Fibroblast of skin of right biceps (primary cell): ENCODE measurements at places on chromosomes 7 and 10.

GRCh38 chr7:70779321-70779720 is 352.6 kb upstream of the GALNT17 start:
- DNase-seq: no peak

- DNase-seq: no peak
Measured at GRCh38 chr7:147818317-147818716, 772.2 kb upstream of the C7orf33 start.

DNA sequence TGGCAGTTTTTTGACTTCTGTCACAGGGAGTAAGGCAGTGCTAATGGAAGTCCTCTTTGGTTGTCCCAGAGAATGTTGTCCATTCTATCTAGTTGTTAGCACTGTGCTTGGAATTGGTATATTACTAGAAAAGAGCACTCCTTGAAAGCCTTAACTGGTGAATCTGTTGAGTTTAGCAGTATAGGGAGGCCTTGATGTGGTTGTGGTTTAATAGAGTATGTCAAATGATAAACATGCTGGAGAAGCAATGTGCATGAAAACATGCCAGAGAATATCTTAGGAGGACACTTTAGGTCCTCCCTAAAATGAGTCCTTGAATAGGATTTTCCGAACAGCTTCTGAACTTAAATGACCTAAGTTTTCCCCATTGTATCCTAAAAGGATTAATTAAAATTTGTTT is 98.6 kb downstream of the BTRC start:
- DNase-seq: no peak

GRCh38 chr10:11191678-11192077 is 174.0 kb downstream of the CELF2 start:
- no peak for DNase-seq

DNA sequence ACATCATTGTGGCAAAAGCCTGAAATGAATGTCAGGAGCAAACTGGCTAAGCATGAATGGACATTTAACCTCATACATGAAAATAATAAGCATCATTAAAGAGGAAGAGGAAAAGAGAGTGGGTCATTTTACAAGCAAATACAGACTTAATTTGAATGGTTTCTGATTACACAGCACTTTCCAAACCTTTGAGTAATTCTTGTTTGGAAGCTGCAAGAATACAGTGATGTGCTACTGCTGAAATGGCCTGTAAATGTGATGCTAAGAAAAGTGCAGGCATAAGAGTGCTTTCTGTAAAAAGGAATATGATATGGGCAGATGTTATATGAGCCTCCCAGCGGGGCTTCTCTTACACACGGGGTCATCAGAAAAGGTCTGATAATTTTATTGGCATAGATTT is 30.2 kb downstream of the TAS2R16 start:
- no peak for DNase-seq

- no peak for DNase-seq
Measured at GRCh38 chr10:23060918-23061317, 34.5 kb upstream of the MSRB2 start.

- no peak for DNase-seq
Measured at GRCh38 chr10:118115701-118116100, 69.0 kb upstream of the RAB11FIP2 start.

DNA sequence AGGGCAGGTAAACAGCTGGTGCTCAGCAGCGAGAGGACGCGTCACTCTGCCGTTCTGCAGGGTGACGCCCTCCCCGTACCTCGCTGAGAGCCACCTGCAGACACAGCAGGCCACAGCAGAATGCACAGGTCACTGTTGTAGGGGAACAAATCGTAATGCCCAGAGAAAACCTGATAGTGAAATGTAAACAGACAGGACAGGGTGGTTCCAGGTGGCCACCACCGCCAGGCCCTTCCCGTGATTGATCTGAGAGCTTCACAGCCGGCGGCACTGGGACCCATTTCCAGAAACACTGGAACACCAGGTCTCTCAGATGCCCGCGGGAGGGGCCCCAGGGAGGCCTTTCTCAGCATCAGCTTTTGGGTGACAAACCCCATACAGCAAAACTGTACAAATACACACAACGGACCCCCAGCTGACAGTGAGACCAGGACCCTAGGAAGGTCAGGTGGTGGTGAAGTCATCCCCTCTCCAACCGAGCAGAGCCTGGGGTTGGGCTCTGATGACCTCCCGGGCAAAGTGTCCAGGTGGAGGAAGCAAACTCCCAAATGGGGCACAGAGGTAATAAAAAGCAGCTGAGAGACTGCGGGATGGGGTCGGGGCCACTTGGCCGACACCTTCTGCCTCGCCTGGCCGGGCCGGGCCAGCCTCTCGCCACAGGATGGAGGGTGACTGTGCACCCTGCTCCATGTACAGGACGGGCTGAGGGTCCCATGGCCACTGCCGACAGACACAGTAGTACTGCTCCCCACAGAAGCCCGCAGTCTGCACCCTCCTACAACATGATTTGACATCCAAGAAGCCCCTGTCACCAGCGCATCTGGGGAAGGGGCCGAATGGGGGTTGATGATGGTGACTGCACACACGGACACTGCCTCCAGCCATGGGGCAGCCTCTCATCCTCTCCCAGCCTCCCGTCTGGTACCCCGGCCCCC is 4.6 kb downstream of the BHLHA15 start:
- no peak for DNase-seq
